Activated T-helper 1 cell treated with anti-CD3 and anti-CD28 coated beads, Interleukin-12 subunit alpha, Interleukin-12 subunit beta, Interleukin-2, Interleukin-4 antibody, amounts not matched to agents 30 ng/mL and 10 ng/mL and 1 ng/mL, durations not matched to agents 14 hours and 24 hours and 36 hours (primary cell): ENCODE measurements at places on chromosomes 16 and 17.

DNA sequence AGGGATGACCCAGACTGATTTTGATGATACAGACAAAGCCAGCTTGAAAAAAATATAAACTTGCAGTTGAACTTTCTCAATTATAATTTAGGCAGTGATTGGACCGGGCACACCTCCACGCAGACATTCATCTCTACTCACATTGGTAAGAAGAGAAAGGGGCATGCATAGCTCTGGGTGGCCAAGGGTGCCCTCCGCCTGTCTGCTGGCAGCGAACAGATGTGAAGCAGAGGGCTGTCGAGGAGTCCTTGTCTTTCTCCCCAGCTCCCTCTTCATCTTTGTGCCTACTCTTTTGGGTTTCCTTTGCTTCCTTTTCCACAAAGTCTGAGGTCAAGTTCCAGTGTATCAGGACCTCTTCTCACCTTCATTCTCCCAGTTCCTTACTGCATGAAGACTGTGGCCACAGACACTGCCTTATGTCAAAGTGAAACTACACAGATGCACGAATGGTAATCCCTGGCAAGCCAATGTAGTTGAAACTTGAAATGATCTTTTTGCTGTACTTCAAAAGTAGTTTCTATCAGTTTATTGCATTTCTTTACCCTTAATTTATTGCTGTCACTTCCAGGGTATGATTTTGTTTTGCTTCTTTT, 343.7 kb upstream of the SOX9 start:
- no peak overlapping the region for H3K4me3 ChIP-seq
- no peaks in the 10 kb centered on the region for H3K27me3 ChIP-seq
- DNase-seq: no peak

GRCh38 chr16:46923513-46924295, 39.5 kb downstream of the GPT2 start:
- H3K4me1 ChIP-seq: peaks cover 7% of the 10 kb centered on the region
- peaks cover 11% of the 10 kb centered on the region for H3K36me3 ChIP-seq
- no peak overlapping the region for H3K27ac ChIP-seq

GRCh38 chr16:84574191-84574590, 43.7 kb downstream of the COTL1 start:
- peaks cover 63% of the 10 kb centered on the region for H3K4me1 ChIP-seq
- no peak overlapping the region for H3K27ac ChIP-seq
- no peaks in the 10 kb centered on the region for H3K27me3 ChIP-seq
- no peak overlapping the region for H3K4me3 ChIP-seq

- peaks cover 4% of the 10 kb centered on the region for H3K27me3 ChIP-seq
- no peak for DNase-seq
- no peaks in the 10 kb centered on the region for H3K36me3 ChIP-seq
- H3K4me1 ChIP-seq: no peaks in the 10 kb centered on the region
These were observed 70.4 kb downstream of the TMEM100 start for GRCh38 chr17:55652114-55652823.

- no peak for DNase-seq
- peaks cover 31% of the 10 kb centered on the region for H3K36me3 ChIP-seq
- H3K27ac ChIP-seq: peak within 1 kb of the TSS; percentile 73
These were observed at the start of gene RAB34 for GRCh38 chr17:28717578-28718332. Gene RAB34 (minus strand): TSS chr17:28717868. CDS start chr17:28717266, 602 bp downstream.

- peaks cover 55% of the 10 kb centered on the region for H3K4me1 ChIP-seq
- peak overlapping the region; percentile 5 for H3K4me3 ChIP-seq
- H3K36me3 ChIP-seq: peaks cover 10% of the 10 kb centered on the region
- no peaks in the 10 kb centered on the region for H3K27me3 ChIP-seq
These were observed 113.2 kb downstream of the PHKB start for GRCh38 chr16:47574091-47575054.

- peak overlapping the region; percentile 48 for H3K27ac ChIP-seq
- peaks cover 68% of the 10 kb centered on the region for H3K27me3 ChIP-seq
- peaks cover 29% of the 10 kb centered on the region for H3K4me1 ChIP-seq
- H3K36me3 ChIP-seq: peaks cover 5% of the 10 kb centered on the region
These were observed 13.9 kb upstream of the OR1F1 start for GRCh38 chr16:3173892-3174617.

GRCh38 chr17:50611634-50612033, 23.0 kb upstream of the ABCC3 start:
- no peak overlapping the region for H3K4me3 ChIP-seq
- H3K36me3 ChIP-seq: no peaks in the 10 kb centered on the region
- no peak for DNase-seq
- no peak overlapping the region for H3K27ac ChIP-seq
- H3K27me3 ChIP-seq: peaks cover 12% of the 10 kb centered on the region
- peaks cover 6% of the 10 kb centered on the region for H3K4me1 ChIP-seq

DNA sequence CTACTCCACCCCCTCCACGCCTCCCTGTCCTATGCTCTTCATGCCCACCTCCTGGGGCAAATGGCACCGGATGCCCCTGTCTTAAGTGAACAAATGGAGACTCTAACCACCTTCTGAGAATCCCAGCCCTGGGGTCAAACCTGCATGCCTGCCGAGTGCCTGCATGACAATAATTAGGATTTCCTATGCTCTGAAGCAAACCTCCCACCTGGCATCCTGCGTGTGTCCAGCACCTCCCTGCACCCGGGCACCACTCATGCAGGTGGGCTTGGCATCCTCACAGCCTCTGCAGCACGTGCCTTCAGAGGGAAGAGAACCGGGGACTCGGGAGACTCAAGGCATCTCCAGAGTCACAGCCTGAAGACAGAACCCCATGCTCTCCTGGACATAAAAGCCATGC, 11.2 kb upstream of the KIFC3 start:
- H3K4me1 ChIP-seq: peaks cover 34% of the 10 kb centered on the region
- peaks cover 1% of the 10 kb centered on the region for H3K36me3 ChIP-seq
- no peak for DNase-seq
- no peak overlapping the region for H3K4me3 ChIP-seq
- no peak overlapping the region for H3K27ac ChIP-seq

DNA sequence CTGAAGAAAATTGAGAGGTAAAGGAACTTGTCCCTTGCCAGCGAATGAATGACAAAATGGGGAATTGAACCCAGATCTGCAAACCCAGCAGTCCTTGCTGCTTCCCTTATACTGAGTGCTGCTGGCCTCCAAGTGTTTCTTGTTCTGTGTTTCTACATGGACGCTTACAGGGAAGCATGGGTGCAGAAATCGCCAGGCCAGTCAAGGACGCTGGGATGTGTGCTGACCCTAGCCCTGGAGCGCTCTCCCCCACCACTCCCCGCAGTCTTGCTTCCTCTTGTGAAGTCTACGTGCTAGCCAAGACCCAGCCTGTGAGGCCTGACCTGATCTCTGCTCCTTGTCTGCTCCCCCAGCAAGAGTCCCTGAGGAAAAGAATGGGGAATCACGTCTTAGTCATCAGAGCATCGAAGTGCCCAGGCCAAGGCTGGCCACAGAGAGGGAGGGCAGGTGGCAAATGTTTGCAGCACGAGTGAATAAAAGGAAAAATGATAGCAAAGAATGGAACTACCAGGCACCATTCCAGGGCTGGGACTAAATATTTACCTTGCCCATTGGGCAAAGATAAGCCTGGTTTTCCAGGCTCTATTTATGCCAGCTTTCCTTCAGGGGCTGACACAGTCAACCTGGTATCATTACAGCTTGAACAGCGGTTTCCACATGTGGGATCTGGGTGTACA, 17.4 kb downstream of the CA4 start:
- H3K27ac ChIP-seq: no peak overlapping the region
- no peak for DNase-seq
- H3K27me3 ChIP-seq: peaks cover 2% of the 10 kb centered on the region
- H3K4me3 ChIP-seq: no peak overlapping the region
- peaks cover 27% of the 10 kb centered on the region for H3K4me1 ChIP-seq

DNA sequence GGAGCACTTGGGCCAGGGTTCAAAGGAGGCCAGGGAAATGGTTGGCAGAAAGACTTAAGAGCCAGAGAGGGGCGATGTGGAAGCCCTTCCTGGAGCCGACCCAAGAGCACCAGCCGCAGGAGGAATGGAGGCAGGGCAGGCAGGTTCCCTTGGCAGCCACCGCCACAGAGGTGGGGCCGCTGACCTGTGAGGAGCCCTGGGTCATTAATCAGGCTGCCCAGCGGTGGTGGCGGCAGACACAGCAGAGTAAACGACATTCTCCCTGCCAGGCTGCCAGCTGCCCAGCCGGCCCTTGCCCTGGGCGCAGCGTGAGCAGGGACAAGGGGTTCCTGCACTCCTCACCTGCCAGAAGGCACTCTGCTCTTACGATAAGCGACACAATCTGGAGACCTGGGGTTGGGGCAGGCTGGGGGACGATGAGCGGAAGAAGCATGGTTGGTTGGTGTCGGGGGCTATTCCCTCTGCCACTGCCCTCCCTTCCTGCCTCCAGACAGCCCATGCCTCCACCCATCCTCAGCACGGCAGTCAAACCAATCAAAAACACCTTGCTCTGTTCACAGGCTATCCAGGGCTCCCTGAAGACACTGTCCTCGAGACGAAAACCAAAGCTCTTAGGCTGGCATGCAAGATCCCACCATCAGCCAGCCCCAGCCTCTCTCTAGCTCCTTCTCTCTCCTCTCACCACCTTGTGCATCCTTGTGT, 40.9 kb downstream of the PLXDC1 start:
- no peak overlapping the region for H3K4me3 ChIP-seq
- H3K27ac ChIP-seq: no peak overlapping the region
- H3K27me3 ChIP-seq: peaks cover 1% of the 10 kb centered on the region

DNA sequence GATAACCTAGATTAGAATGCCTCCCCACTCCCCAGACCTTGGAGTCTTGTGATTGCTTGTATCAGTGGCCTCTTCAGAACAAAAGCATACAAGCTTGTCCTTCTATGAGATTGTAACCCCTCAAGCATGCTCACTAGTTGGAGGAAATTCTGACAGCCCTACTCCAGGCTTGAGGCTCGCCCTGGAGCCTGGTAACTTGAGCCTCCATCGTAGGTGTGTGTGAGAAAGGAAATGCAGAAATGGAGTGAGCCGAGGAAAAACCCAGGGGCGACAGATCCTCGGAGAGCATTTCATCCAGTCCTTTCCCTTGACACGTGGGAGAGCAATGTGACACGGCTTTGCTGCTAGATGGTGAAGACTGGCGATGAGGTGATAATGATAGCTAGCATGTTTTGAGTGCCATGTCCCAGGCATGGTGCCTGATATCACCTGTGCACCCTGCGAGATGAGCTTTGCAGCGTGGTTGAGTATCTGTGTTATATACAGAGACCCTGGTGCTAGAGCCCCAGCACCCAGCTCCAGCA, 31.2 kb downstream of the GNAO1 start:
- H3K4me3 ChIP-seq: no peak overlapping the region
- no peak overlapping the region for H3K27ac ChIP-seq
- peaks cover 27% of the 10 kb centered on the region for H3K27me3 ChIP-seq
- peaks cover 26% of the 10 kb centered on the region for H3K4me1 ChIP-seq
- H3K36me3 ChIP-seq: no peaks in the 10 kb centered on the region

GRCh38 chr17:68182940-68183551, 64.8 kb upstream of the AMZ2 start:
- H3K4me1 ChIP-seq: peaks cover 57% of the 10 kb centered on the region
- peak overlapping the region; percentile 72 for H3K4me3 ChIP-seq
- peak overlapping the region; percentile 70 for H3K27ac ChIP-seq
- peak; percentile 55 for DNase-seq
- peaks cover 8% of the 10 kb centered on the region for H3K27me3 ChIP-seq

GRCh38 chr17:43599835-43600234, 53.7 kb upstream of the ETV4 start:
- peaks cover 6% of the 10 kb centered on the region for H3K27me3 ChIP-seq
- no peak overlapping the region for H3K27ac ChIP-seq
- no peak overlapping the region for H3K4me3 ChIP-seq
- no peaks in the 10 kb centered on the region for H3K4me1 ChIP-seq

DNA sequence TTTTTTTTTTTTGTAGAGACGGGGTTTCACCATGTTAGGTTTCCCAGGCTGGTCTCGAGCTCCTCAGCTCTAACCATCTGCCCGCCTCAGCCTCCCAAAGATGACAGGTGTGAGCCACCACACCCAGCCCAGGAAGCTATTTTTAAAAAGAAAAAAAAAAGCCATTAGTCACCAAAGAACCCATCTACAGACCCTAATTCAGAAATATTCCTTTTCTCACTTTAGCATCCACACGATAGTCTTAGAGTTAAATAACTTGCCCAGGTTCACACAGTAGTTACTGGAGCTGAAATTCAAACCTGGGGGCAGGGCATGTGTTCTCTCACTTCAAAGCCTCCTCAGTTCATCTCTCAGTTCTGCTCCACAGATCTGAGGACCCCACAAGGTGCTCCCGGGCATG, 70.3 kb upstream of the NOL11 start:
- H3K27ac ChIP-seq: no peak overlapping the region
- no peaks in the 10 kb centered on the region for H3K27me3 ChIP-seq
- no peaks in the 10 kb centered on the region for H3K4me1 ChIP-seq
- H3K4me3 ChIP-seq: no peak overlapping the region
- no peak for DNase-seq
